ENCODE measurements at places on chromosomes 4 and X.

GRCh38 chr4:182908124-182908523 lies 9.1 kb downstream of the DCTD start:
- no peak for DNase-seq

DNA sequence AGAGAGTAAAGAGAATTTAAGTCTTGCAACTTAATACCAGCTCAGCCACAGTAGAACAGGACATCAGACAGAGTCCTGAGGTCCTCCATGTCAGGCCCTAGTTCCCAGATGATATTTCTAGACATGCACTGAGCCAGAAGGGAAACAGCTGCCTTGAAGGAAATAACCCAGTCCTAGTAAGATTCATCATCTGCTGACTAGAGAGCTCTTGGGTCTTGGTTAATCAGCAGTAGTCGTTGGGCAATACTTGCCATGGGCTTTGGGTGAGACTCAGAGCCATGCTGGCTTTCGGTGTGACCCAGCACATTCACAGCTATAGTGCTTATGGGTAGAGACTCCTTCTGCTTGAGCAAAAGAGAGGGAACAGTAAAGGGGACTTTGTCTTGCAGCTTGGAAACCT lies 379.1 kb downstream of the AR start:
- no peak for DNase-seq

DNA sequence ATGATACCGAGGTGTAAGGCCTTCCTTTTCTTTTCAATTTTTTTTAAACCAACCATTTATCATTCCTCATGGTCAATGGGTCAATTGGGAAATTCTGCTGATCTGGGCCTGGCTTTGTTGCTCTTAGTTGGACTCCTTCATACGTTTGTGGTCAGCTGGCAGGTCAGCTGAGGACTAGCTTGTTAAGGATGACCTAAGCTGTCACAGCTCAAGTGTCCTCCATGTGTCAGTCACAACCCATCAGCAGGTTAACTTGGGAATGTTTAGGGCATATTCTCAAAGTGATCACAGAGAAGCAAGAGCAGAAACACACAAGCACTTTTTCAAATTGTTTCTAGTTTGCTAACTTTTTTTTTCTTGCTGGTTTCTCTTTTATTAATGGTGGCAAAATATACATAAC lies 117.4 kb upstream of the MAB21L2 start:
- no peak for DNase-seq

- no peak for DNase-seq
Measured at GRCh38 chrX:68299898-68300297, 133.4 kb downstream of the OPHN1 start.

GRCh38 chr4:98614662-98615061 lies 43.7 kb downstream of the TSPAN5 start:
- no peak for DNase-seq
